ENCODE measurements at places on chromosomes 1 and 21.

- peak; percentile 41 for DNase-seq
Measured at GRCh38 chr1:155241841-155242264, 13.4 kb downstream of the ENTREP3 start.

DNA sequence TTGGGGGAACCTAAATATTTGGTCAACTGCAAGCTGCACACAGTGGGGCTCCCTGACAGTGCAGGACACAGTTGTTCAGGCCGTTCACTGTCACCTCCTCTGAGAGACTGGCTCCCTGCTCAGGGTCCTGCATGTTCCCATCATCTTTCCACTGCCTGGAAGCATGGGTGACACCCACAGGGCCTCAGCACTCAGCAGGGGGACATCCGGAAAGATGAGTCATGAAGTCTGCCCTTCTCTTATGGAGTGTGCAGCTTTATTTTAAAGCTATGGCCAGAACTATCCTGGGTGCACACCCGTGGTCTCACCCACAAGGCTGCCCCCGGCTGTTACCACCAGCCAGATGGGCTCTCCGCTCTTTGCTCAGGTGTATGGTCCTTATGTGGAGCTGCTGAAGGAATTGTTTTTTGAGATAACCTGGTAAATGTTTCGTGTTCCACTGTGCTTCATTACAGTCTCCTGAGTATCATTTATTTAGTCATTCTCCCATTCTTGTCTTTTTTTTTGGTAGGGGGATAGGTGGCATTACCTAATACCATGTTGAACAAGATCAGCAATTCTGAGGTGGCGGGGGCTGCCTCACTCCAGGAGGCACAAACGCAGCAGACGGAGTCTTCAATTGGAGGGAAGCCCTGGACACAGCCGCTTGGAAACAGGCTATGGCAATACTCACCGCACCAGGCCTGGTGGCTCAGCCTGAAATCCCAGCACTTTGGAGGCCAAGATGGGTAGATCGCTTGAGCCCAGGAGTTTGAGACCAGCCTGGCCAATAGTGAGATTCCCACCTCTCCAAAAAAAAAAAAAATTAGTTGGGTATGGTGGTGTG is 14.3 kb downstream of the TRIM11 start:
- DNase-seq: no peak

GRCh38 chr1:88729297-88729696 is 45.2 kb downstream of the PKN2 start:
- no peak for DNase-seq

GRCh38 chr1:174160109-174160473 is 771 bp downstream of the RABGAP1L start:
- no peak for DNase-seq

- DNase-seq: no peak
Measured at GRCh38 chr1:244388961-244389360, 62.7 kb downstream of the ADSS2 start.

GRCh38 chr1:80640978-80641377 is 1159.8 kb upstream of the ADGRL2 start:
- DNase-seq: no peak

- DNase-seq: no peak
Measured at GRCh38 chr1:172909606-172910326, 141.0 kb downstream of the TNFSF18 start.

GRCh38 chr1:241323514-241324195 is 33.4 kb downstream of the RGS7 start:
- DNase-seq: peak; percentile 6

GRCh38 chr1:55131801-55132200 is 83.4 kb downstream of the USP24 start:
- no peak for DNase-seq

- DNase-seq: no peak
Measured at GRCh38 chr1:55820501-55820900, 605.3 kb upstream of the USP24 start.

GRCh38 chr1:8404460-8405370 is 86.8 kb downstream of the SLC45A1 start:
- no peak for DNase-seq

DNA sequence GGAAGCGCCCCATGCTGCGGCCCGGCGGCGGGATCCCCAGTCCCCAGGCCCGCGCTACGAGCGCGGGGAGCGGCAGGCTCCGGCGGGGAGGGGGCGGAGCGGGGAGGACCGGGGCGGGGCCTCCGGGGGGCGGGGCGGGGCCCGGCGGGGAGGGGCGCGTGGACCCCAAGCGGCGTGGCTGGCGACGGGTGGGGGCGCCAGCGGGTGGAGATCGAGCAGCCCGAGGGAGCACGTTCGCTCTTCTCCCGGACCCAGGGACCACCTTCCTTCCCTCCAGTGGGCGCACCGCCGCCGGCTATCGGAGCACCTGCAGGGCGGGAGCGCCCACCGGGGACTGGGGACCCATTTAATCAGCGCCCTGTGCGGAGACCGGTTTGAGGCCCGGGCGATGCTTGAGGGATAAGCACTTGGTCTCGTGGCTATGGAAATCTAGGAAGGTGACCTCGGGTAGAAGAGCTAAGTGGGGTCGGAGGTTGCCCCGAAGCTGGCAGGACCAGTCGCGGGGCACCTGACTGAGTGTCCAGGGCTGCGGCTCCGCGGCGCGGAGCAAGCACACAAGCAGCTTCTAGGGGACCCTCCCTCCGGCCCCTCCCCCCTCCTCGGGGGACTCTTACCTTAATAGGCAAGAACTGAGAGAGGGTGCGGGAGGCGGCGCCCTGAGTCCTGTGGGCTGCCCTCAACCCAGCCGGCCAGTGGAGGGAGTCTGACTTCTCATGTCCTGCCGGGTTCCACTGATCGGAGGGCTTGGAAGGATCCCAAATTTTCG is at the start of gene TSPAN2:
Gene TSPAN2, minus strand, starts transcription at position 84 of the 766 bp plus-strand sequence. Its CDS starts 71 bp downstream, at position 13.
- DNase-seq: peak; percentile 13

- no peak for DNase-seq
Measured at GRCh38 chr1:159146980-159147379, 24.4 kb upstream of the CADM3 start.

GRCh38 chr1:243550276-243550675 is 294.4 kb downstream of the SDCCAG8 start:
- no peak for DNase-seq

DNA sequence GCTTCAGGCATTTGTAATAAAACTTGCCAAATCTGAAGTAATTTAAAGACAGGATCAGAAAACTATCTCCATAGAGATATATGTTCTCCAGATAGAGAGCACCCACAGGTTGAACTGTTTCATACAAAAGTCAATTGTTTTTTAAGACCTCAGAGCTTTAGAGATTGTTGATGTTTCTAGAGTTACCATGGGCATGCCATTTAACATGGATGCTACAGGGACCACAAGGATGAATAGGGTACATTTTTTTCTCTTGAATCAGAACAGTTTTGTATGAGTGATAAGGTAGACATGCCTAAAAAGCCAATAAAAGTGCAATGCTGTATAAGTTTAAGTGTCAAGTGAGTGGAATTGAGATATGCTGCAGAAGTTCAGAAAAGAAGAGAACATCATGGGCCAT is 511.0 kb upstream of the CAMK1G start:
- DNase-seq: no peak

- DNase-seq: no peak
Measured at GRCh38 chr1:151811181-151811580, 6.0 kb upstream of the LINGO4 start.

DNA sequence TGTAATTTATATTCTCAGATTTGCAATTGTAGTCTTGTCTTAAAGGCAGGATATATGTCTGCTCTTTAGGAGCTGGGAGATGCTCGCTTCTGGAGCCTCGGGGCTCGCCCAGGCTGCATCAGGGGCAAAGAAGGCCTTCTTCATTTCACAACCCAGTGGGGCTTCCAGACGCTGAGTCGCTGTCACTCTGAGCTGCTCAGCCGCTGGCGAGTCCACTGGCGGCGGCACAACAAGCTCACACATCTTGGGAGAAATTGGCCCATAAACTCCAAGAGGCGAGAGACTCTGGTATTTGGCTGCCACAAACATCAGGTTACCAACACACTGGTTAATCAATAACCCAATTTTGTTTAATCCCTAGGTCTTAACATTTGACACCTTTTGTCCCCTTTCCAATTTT is 216.6 kb downstream of the ATG4C start:
- DNase-seq: no peak

DNA sequence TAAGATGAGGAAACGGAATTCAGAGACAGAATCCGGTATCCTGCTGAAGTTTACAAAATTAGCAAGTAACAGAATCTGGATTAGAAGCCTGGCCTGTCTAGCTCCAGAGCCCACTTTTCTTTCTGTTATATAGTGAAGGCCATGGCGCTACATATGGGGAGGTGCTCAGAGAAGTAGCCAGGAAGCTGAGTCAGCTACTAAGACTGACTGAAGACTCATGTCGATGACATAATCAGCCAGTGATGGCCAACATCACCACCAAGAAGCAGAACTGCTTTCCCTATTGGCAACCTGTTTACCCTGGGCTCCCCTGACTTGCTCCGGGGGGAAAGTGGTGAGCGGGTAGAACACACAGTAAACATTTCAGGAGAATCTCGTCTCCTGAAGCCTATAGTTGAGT is 18.8 kb downstream of the LRRC52 start:
- no peak for DNase-seq

- no peak for DNase-seq
Measured at GRCh38 chr1:195745189-195746010, 862.8 kb downstream of the KCNT2 start.

DNA sequence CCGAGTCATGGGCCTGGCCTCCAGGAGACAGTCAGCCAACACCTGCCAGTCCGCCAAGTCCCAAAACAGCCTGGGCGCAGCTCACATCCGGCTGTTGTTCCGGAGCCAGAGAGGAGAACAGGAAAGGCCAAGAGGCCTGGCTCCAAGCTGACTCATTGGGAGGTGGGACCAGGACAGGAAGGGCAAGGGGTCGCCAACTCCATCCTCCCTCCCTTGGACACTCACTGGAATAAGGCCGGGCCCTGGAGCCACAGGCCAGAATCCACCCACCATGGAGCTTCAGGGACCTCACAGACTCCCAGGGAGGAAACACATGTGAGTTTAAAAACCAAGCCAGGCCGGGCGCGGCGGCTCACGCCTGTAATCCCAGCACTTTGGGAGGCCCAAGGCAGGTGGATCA is 25.1 kb upstream of the CLIC4 start:
- no peak for DNase-seq

DNA sequence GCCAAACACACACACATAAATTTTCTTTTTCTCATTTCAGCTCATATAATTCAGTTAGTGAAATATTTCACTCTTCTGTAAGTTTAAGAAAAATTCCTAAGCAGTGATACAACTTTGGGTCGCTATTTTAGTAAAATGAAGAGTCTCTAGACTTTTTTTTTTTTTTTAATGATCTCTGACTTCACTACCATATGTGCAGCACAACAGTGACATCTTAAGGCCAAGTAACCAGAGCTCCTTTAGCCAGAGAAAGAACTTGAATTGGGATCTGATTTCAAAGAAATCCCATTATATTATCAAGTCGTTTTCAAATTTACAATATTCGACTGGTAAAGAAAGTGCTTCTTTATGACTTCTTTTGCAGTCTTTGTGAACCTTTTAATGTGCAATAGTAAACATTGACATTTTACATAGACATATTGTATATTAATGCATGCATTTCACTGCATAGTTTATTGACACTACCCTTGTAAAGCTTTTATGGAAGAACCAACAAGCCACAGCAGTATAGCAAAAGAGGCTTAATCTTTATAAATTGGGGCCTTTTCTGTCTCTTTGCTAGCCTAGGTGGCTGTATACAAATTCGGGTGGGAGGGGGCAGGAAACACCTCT is 62.2 kb downstream of the LRRC40 start:
- no peak for DNase-seq

DNA sequence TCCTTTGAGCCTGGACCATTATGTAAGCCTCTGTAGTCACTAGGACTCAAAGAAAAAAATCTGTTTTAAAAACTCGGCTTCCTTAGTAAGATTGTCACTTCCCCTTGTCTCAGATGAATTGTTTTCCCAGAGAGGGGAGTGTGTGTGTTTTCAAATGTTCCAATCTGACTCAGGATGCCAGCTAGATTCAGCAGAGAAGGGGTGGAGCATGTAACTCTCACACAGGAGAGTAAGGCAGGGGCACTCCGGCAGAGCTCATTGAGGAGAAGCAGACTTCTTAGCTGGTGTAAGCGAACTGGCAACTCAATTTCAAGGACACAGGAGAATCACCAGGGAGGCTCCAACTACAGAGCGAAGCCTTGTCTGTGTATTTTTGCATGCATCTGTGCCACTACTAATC is 623.2 kb downstream of the LMO4 start:
- DNase-seq: no peak

DNA sequence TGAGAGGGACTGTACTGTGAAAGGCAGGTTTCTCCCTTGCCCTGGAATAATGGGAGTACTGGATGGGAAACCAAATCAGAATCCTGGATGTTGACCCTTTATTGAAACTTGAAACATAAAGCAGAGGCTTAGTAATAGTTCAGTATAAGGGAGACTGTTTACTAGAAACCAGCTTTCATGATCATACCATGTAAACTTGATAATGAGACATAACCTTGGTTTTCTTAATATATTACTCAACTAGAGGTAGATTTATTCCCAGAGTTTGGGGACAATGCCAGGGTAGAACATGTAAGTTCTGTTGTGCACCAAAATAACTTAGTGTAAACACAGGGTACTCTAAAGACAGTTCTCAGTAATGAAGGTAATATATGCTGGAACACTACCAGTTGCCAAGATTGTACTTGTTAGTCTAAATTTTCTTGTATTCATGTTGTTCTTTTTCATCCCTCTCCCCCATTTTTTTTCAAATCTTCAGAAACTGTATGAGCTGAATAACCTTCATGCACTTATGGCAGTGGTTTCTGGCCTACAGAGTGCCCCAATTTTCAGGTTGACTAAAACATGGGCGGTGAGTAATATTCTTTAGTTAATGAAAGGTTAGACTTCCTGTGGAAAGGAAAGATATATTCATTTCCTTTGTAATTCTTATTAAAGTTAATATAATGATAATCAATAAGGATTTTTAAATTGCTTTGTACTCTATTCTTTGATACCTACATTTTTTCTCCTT is 49.6 kb downstream of the ANGPTL1 start:
- peak; percentile 38 for DNase-seq

DNA sequence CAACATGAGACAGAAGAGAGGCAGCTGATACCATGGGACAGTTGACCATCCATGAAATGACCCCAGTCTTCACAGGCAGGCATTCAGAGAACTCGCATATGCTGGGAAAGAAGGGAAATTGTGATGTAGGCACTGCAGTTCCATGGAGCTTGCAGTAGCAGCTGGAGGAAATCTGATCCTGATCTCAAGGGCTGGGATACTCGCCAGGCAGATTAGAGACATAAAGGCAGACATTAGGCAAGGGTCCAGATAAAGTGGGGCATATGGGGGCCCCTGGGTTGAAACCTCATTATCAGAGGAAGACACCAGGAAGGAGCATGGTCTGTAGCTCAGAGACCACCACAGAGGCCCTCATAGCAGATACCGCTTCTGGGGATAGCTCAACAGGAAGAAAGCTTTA is 48.7 kb upstream of the TNR start:
- no peak for DNase-seq

GRCh38 chr1:222021129-222021528 is 279.2 kb upstream of the DUSP10 start:
- no peak for DNase-seq

DNA sequence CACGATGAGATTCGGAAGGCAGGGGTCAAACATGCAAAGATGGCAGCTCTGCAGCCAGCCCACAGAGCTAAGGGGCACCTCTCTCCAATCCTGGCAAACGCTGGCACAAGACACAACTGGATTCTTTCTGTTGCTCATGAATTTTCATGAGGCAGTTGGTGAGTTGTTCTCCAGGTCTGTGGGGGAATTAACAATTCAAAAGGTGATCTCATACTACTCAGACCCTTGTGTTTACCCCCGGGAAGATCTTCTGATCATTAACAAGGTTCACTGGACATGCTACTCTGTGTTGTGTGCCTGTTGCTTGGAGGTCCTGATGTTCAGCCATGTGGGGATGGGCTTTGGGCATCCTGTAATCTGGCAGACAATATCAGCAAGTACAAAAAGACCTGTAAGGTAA is 128.9 kb downstream of the HHAT start:
- DNase-seq: no peak

- no peak for DNase-seq
Measured at GRCh38 chr21:44520326-44521300, 19.4 kb downstream of the KRTAP10-1 start.

Measured in activated CD4-positive, alpha-beta T cell treated with anti-CD3 and anti-CD28 coated beads, Interleukin-2, amount 50 U/mL, for 16 hours (primary cell).